ENCODE measurements at places on chromosomes 2 and 18.

DNA sequence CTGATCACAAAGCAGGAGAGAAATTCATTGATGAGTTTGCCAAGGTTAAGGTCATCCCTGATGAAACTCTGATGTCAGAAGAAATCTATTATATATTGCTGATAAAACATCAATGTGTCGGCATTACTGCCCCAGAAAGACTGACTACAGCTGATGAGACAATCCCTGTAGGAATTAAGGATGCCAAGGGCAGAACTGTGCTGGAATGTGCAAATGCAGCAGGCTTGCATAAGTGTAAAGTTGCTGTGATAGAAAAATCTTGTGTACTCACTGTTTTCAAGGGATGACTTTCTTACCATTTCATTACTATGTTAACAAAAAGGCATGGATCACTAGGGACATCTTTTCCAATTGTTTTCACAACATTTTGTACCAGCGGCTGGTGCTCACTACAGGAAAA, 19.7 kb upstream of the MARCO start:
- no peak for DNase-seq

DNA sequence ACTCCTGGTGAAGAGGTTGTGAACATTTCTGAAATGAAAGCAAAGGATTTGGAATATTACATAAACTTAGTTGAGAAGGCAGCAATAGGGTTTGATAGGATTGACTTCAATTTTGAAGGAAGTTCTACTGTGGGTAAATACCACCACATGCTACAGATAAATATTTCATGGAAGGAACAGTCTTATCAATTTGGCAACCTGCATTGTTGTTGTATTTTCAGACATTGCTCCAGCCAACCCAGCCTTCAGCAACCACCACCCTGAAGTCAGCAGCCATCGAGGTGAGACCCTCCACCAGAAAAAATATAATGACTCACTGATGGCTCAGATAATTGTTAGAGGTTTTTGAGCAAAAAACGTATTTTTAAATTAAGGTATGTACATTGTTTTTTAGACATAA, 10.0 kb downstream of the RDH14 start:
- DNase-seq: no peak

DNA sequence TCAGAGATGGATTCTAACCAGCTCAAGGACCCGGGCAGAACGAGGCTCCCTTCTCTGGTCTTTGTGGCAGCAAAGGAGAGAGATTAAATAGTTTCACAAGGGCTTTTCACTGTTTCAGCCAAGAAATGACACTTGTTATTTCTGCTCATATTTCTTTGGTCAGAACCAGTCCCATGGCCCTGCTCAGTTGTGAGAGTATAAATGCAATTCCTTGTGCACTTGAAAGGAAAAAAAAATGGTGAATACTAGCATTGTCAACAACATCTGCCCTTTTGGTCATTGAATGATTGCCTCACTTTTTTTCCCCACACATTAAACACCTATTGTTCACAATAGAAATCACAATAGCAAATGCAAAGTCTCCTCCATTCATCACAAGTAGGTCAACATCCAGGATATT, 104.4 kb downstream of the RDH14 start:
- no peak for DNase-seq

DNA sequence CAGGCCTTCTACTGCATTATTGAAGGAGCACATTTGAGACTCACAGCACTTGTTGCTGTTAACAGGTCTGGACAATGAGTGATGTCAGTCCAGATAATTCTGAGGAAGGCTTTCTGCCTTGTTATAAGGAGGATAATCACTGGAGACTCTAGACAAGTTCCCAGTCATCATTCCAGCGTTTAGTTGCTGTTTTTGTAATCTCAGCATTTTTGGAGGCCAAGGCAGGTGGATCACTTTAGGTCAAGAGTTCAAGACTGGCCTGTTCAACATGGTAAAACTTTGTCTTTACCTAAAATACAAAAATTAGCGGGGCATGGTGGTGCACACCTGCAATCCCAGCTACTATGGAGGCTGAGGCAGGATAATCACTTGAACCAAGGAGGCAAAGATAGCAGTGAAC, 39.6 kb upstream of the TRIM43B start:
- DNase-seq: no peak

- DNase-seq: no peak
Measured at GRCh38 chr2:112813280-112813966, 23.2 kb downstream of the IL1B start.

DNA sequence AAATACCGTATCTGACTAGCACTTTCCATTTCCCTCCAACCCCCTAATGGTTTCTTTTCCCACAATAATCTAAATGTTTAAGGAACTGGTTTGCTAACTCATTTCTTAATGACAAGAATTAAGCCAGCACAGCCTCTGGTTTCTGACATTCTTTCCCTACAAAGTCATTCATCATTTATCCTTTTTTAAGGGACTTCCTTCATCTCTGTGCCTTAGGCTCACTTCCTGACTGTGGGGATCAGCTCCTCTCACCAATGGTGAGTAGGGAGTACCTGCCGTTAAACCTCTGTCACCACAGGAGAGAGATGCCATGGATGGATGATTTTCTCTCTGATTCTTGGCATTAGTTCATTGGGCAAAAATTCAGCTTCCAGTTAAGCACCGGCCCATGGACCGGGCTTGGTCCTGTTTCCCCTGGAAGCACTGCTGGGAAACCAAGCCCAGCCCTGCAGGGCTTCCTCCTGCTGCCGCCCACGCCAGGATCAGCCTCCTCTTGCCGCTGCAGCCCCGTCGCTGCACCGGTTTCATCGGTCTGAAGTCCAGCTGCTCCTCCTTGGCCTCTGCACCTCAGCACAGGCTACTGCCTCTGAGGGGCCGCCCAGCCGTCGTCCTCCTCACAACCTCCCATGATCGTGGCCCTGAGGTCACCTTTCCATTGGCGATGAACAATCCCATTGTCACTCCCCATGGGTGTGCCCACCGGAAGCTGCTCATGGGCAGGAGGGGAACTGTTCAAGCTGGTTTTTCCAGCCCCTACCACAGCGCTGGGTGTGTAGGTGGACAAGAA, 64.0 kb upstream of the ZNF516 start:
- no peak for DNase-seq

DNA sequence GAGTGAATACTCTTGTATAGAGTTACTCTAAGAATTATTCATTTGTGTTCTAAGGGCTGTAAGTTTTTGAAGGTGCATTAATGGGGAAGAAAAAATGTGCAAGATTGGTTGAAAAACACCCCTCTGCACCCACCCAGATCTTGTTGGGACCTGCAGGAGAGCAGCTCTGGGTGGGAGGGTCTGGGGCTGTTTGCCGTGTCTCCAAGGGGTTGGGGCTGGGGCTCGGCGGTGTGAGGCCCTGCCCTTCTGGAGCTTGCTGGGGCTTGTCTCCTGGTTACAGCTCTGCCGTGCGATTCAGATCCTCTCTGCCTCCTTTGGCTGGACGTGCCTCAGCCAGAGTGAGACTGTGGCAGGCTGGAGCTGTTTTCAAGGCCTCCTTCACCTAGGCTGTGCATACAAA, 26.1 kb downstream of the IGFBP2 start:
- DNase-seq: no peak

- no peak for DNase-seq
Measured at GRCh38 chr2:224134003-224134734, 95.1 kb upstream of the SERPINE2 start.

- no peak for DNase-seq
Measured at GRCh38 chr2:219611306-219611705, 13.6 kb downstream of the STK11IP start.

- DNase-seq: no peak
Measured at GRCh38 chr2:11556101-11556806, 22.4 kb downstream of the GREB1 start.

DNA sequence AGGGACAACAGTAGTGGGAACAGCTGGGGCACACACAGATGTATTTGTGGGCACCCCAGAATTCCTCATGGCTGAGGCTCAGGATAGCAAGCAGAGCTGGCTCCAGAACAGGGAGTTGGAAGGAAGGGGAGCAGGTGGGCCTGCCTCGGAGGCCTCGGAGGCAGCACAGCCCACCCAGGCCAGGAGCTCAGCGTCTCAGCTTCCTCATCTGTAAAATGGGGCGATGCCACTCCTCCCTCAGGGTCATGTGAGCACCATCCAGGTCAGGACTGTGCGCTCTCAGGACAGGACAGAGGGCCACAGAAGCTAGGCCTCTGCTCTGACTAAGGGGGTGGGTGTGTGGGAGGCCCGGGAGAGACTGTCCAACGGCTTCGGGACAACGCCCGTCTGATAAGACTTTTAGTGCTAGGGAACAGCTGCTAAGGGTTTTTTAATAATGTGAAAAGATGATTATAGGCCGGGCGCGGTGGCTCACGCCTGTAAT, 106.2 kb downstream of the HDAC4 start:
- no peak for DNase-seq

GRCh38 chr2:180823546-180824141, 156.8 kb upstream of the UBE2E3 start:
- peak; percentile 1 for DNase-seq

- no peak for DNase-seq
Measured at GRCh38 chr18:7844017-7844416, 276.9 kb downstream of the PTPRM start.

DNA sequence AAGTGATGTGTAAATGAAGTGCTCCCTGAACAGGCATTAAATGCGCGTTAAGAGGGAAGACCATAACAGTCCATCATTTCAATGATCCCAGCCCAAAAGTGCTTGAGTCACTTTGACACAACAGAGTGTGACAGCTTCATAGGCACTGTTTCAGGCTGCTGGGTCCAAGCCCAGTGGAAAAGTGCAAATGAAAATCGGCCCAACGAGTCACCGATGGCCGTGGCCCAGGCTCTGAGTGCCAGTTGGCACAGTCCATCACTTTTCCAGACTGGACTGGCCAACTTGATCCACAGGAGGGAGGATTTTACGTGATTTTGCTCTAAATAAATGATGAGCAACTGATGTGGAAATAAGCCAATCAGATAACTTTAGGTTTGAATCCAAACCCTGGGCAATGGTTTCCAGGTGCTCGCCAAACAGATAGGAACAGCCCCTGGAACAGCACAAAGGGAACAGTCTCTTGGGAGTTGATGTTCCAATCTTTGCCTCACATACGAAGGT, 114.0 kb downstream of the SP3 start:
- DNase-seq: no peak

GRCh38 chr2:241844066-241844728, 14.5 kb downstream of the PDCD1 start:
- no peak for DNase-seq

GRCh38 chr18:7207366-7207915, 23.4 kb upstream of the LRRC30 start:
- no peak for DNase-seq

- DNase-seq: no peak
Measured at GRCh38 chr2:117199511-117199910, 615.0 kb upstream of the DDX18 start.

DNA sequence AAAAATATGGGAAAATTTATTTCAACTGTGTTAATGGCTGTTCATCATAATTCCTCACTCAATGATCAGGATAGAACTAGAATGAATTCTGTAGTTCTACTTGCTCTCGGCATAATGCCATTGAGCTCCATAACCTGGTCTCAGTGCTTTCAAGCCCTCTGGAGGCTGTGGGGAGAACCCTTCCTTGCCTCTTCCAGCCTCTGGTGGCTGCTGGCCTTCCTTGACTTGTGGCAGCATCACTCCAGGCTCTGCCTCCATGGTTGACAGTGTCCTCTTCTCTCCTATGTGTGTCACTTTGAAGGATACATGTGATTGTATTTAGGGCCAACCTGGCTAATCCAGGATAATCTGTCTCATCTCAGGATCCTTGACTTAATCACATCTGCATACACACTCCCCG, 26.9 kb upstream of the CABYR start:
- DNase-seq: no peak

DNA sequence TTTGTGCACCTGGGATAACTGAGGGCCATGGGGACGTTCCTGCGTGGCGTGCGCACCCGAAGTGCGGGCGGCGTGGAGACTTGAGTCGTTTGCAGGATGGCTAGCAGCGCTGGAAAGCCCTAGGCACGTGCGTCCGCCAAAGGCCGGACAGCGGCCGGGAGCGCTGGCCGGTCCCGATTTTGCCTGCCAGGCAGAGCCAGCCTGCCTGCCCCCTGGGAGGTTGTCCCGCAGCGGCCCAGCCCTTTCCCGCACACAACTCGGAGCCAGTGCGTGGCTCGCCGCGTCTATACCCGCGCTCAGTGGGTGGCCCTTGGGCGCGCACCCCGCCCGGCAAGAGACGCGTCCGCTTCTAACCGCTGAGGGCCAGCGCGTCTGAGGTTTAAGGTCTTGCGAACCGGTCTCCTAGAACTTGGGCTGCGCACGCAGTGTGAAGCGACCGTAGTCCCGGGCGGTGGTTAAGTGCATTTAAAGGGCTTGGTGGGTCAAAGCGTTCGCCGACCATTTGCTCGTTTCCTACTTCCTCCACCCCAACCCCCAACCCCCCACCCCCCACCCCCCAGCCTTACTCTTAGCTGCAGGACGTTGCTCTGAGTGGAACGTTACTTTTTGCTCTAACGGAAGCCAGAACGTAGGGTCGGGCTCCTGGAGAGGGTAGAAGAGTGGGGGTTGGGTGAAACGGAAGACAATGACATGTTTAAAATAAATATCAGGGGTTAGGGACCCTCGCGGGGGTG, 627 bp downstream of the CDCA7 start:
- DNase-seq: peak; percentile 79

DNA sequence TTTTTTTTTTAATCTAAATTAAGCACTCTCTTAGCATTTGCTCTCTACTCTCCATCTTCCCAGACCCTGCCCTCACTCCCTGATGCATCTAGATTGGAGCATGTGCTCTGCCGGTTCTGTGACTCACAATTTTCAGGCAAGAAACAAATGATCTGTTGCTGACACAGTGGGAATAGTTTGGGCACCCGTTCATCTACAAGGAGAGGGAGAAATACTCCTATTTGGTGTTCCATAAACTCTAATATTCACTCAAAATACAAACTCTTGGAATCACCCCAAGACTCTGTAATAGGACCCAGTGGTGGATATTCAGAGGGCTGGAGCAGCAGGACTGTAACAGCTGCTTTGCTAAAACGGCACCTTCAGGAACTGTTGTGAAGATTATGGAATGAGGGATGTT, 37.1 kb upstream of the LINC00305 start:
- no peak for DNase-seq

- DNase-seq: no peak
Measured at GRCh38 chr2:129103936-129104878, 785.5 kb upstream of the HS6ST1 start.

GRCh38 chr2:39265315-39265714, 21.5 kb upstream of the CDKL4 start:
- no peak for DNase-seq

DNA sequence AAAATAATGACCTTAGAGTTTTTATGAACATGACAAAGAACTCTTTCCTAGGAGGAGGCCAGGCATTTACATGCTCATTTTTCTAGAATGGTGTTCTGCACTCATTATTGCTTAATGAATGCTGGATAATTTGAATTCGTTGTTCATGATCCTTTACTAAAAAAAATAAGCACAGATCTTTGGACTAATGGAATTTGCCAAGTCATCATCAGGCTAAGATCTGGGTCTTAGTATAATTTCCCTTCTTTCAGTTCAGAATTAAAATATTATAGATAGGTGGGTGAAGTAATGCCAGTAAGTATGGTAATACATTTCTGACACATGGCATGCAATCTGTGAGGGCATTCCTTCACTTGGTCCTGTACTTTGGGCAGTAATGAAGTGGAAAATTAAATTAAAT, 143.8 kb upstream of the AQP4 start:
- no peak for DNase-seq

- no peak for DNase-seq
Measured at GRCh38 chr2:207770602-207771404, 1.1 kb upstream of the FZD5 start.
